ENCODE measurements at places on chromosomes 1 and 21. TPM values are rescaled to one million over a fixed set of nuclear protein-coding genes. Genes with fewer than 3 reads are reported as not detected.

Gene TBX19
- 3.3 TPM for total RNA-seq

DNA sequence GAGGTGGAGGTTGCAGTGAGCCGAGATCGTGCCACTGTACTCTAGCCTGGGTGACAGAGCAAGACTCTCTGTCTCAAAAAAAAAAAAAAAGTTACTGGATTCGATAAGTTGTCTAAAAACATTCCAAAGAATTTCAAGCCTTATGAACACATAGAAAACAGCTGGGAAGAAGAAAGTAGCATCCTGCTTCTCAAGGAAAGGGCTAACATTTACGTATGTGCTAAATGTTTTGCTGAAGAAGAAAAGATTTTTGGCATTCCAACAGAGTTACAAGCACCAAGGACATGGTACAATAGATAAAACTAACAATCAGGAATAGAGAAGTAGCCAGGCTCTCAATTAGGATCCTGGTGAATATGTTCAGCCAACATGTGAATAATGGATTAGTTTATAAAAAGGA lies 69.8 kb downstream of the HFM1 start:
- no peak for DNase-seq

Gene TLCD4
- total RNA-seq, result 52.1 TPM

DNA sequence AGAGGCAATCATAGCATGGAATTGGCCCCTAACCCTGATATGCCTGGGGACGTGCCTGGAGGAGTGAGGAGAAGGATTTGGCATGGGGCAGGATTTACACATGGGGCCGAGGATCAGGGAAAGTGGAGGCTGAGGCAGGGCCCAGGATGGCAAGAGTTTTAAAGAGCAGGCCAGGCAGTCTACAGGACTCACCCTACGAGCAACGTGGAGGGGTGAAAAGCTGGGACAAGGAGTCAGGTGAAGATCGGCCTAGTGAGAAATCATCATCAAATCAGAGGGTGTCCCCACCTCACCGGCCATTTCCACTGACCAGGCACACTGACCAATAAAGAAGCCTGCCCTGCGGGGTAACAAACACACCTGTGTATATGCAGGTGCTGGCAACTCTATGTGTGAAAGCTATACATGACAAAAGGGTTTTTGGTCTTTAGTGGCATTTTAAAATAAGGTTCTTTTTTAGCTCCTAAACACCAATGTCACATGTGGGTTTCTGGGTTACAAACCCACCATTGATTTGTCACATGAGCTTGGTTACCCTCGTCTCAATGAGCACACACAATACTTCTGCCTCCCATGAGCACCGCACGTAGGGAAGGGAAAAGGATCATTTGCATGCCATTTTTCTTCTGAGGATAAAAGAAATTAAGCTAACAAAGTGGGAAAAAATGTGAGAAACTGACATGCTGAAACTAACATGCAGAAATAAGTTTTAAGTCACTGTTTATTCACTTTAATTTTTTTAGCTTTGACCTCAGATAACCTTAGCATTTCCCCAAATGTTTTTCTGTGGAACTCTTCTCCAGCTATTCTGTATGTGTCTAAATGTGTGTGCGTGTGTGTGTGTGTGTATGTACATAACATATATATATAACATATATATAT lies 168.1 kb upstream of the EDN2 start:
- DNase-seq, result no peak

- peak; percentile 58 for DNase-seq
These were observed at the start of gene TNFRSF1B for GRCh38 chr1:12166834-12167492. TSS of gene TNFRSF1B (plus strand) at chr1:12166991. CDS start at chr1:12167092, 101 bp downstream.

DNA sequence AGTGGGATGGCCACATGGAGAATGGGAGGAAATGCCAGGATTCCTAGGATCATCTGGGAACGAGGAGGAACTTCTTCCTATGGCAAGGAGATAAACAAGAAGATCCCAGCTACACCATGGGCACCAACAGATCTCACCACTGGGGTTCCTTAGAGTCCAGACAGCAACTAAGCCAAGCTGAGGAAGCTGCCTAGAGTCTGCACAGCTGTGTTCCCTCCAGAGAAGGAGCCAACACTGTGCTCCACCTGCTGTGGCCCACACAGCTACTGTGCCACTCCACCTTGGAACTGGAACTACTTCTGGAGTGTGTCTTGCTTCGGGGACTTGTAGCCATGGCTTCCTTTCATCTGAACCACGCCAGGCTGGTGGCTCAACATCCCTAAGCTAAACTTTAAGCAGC lies 6.0 kb downstream of the IFNAR1 start:
- DNase-seq, result no peak

GRCh38 chr1:183633676-183634343 lies 1.8 kb downstream of the ARPC5 start:
- peak; percentile 31 for DNase-seq

Gene HMCN1
- 0.02 TPM for total RNA-seq

Gene DENND1B
- total RNA-seq, result 28.2 TPM

Gene MYBPH
- total RNA-seq, result not detected

Gene GOLPH3L
- total RNA-seq, result 64.7 TPM

Gene OR6N1
- total RNA-seq, result not detected

DNA sequence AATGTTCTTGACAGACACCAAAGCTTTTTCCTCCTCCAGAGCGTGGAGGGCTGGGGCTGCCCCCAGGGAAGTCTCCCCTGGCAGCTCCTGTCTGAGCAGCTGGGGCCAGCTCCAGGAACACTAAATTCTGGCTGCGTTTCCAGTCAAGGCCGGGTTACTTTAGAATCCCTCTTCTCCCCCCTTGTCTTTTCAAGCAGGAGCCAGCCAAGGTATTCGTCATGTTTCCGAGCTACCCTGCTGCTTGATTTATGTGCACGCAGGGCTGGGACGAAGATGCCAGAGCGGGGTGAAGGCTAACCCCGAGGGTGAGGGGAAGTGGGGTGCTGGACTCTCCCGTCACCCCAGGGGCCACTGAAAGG lies 68.1 kb upstream of the ANGPTL1 start:
- no peak for DNase-seq

GRCh38 chr1:85344256-85344694 lies 67.8 kb upstream of the BCL10 start:
- DNase-seq, result peak; percentile 78

GRCh38 chr1:68213843-68214242 lies 18.5 kb downstream of the WLS start:
- DNase-seq, result no peak

DNA sequence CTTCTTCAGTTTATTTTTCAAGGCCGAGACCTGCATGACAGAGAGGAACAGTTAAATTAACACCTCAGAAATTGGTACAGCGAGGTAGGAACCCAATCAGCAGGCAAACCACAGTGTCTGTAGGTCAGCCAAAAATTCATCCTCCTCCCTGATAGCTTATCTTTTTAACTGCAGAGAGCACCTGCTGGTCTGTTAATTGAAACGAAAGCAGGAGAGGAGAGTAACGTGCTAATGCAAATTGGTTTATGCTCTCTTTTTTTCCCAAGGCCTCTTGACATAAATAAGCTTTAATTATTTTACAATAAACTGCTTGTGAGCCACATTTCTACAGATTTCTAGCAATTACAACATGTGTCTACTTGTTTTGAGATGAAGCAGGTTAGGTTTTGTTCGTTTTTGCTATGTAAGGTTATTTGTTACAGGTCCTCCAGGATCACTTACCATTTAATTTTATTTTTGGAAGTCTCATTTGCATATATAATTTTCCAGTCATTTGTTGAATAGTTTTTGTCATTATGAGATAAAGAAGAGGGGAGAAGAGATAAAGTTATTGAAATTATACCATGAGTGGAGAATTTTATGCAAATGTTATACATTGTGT lies 179.9 kb downstream of the DENND1B start:
- DNase-seq, result no peak

GRCh38 chr21:44892095-44892494 lies 18.6 kb upstream of the PTTG1IP start:
- no peak for DNase-seq

DNA sequence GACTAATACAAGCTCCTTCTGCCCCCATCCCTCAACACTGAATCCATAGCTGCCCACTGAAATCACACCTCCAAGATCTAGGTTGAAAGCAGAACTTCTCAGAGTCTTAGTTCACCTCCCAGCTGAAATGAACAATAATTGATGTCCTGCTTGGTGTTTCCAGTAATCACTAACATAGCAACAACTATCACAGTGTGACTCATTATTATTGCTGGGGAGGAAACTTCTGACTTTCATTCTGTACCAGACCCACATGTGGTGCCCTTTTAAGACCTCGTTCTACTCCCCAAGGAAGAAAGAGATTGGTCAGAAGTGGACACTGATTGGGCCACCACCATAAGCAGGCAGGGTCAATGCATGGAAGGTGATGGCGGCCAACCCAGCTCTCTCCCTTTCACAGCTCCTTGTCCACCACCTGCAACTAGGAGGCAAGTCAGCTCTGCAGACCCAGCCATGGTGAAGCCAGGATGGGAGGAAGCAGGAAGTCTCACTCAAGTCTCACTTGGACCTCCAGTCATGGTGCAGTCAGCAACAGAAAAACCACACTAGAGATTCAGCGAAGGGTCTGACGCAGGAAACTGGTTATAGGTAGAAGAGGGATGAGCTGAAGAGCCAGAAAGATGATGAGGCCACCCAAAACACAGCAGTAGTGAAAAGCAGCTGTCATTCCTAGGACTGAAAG lies 720.2 kb downstream of the PTPRU start:
- no peak for DNase-seq

GRCh38 chr21:24259241-24259640 lies 1348.0 kb downstream of the MRPL39 start:
- no peak for DNase-seq

DNA sequence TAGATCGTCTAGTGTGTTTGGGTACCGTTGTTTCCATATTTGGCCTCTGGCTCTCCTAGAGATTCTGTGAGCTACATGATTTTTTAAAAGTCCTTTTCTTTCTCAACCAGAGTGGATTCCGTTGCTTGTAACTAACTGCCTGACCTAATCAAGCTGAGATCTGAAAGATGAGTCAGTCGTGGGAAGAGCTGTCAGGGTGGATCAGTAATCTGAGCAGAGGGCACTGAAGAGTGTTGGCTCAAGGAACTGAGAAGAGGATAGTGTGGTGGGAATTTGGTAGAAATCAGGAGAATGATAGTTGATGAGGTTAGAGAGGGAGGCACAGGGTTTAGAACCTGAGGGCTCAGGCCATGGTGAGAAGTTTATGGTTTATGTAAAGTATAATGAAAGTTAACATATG lies 52.2 kb downstream of the TRAF5 start:
- DNase-seq, result no peak

DNA sequence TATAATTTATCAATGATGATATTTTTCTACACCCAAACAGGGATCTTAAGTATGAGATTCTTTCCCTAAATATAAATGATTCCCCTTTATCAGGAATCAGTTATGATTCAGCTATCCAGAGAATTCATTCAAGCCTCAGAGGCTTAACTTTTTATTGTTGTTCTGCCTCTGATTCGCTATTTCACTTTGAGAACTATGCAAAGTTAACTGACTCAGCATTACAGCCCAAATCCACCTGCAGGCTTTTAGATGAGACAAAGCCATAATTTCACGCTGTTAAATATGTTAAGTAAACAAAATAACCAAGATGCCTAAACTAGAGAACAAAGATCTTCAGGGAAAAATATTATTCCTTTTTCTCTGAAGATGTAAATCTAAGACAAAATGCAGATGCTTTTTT lies 8.5 kb downstream of the SCYL3 start:
- DNase-seq, result no peak

Gene KLHDC9
- total RNA-seq, result 5.3 TPM

Gene EPS15
- total RNA-seq, result 50.0 TPM

DNA sequence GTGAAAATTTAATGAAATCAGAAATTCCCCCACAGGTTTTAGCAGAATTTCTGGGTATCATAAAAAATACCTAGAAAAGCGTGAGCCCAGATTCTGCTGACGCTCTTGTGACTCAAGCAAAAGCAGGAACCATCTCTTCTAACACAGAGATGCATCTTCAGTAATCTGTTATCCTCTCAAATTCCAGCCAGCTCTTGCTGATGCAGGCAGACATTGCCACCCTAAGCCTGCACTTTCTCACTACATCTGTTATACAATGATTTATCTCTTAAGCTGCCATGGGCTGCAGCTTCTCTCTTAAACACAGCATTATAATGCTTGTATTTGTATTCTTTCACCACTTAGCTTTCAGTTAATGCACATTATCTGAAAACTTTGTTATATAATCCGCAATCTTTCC lies 113.0 kb upstream of the RGS1 start:
- no peak for DNase-seq

Gene MYOG
- total RNA-seq, result not detected

GRCh38 chr1:206979379-206980043 lies 9.3 kb upstream of the FCAMR start:
- DNase-seq, result no peak

- no peak for DNase-seq
These were observed 17.9 kb upstream of the CENPF start for GRCh38 chr1:214584805-214585766.

Gene HHIPL2
- total RNA-seq, result 0.98 TPM

DNA sequence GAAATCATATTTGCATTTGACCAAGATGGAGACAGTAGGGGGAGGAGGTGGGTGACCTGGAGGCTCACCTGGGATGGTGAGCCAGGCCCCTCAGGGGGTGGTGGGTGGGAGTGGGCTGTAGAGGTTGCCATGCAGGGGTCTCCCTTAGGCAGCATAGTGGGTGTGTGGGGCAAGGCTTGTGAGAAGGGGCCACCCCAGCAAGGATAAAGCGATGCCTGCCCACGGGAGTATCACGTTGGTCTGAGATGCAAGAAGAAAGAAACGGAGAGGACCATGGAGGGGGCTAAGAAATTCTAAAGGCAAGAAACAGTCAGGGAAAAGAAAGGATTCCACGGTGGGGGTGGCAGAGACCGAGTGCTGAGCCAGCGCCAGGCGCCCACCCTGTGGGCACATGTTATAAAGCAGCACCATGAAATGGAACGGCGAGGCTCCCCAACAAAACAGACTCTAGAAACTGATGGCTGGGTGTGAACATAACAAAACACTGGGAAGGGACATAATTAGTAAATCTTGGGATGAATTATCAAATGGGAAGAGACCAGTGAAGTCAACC lies 11.7 kb upstream of the C2CD2 start:
- no peak for DNase-seq

GRCh38 chr1:162324396-162324795 lies 52.3 kb downstream of the SPATA46 start:
- no peak for DNase-seq

- peak; percentile 63 for DNase-seq
These were observed 1.2 kb upstream of the RNF11 start for GRCh38 chr1:51234721-51235425.

Gene ELAPOR1
- total RNA-seq, result 0.45 TPM

DNA sequence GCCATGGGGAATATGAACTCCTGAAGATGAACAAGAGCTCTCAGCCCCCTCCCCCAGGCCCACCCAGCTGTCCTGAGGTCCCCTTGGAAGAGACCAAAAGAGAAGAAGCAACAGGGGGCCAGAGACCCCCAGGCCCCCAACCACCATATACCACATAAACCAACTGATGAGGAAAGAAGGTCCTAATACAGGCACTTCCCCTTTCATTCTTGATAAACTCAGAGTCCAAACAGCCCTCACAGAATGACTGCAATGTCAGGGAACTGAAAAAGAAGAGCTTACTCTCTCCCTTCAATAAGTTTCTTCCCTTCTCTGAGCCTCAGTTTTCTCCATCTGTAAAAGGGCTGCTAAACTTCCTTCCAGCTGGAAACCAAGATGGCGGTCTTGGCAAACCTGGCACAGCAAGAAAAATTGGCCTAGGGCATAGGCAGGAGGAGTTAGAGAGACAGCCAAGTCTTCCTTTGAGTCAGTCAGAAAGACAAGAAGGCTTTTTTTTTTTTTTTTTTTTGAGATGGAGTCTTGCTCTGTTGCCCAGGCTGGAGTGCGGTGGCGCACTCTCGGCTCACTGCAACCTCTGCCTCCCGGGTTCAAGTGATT lies 90.5 kb downstream of the VWA5B1 start:
- no peak for DNase-seq

- DNase-seq, result no peak
These were observed 25.7 kb upstream of the PEX10 start for GRCh38 chr1:2438038-2438437.

Gene EFNA1
- total RNA-seq, result 33.7 TPM

- DNase-seq, result no peak
These were observed 39.5 kb downstream of the TRPM2 start for GRCh38 chr21:44392916-44393315.
